ENCODE measurements at places on chromosomes 3 and 15. TPM values are rescaled to one million over a fixed set of nuclear protein-coding genes. Genes with fewer than 3 reads are reported as not detected.

- H3K4me1 ChIP-seq = no peaks in the 10 kb centered on the region
- DNase-seq = no peak
- H3K27me3 ChIP-seq = no peaks in the 10 kb centered on the region
- H3K27ac ChIP-seq = no peak overlapping the region
- no peaks in the 10 kb centered on the region for H3K36me3 ChIP-seq
Observed at GRCh38 chr15:64453689-64454037, 6.7 kb upstream of the ZNF609 start.

The RRP9 gene
- 23.4 TPM for total RNA-seq

- H3K4me1 ChIP-seq = no peaks in the 10 kb centered on the region
- H3K36me3 ChIP-seq = no peaks in the 10 kb centered on the region
- H3K27ac ChIP-seq = no peak overlapping the region
- no peaks in the 10 kb centered on the region for H3K27me3 ChIP-seq
- no peak overlapping the region for H3K4me3 ChIP-seq
Observed at GRCh38 chr3:8085498-8085897, 416.1 kb upstream of the LMCD1 start.

DNA sequence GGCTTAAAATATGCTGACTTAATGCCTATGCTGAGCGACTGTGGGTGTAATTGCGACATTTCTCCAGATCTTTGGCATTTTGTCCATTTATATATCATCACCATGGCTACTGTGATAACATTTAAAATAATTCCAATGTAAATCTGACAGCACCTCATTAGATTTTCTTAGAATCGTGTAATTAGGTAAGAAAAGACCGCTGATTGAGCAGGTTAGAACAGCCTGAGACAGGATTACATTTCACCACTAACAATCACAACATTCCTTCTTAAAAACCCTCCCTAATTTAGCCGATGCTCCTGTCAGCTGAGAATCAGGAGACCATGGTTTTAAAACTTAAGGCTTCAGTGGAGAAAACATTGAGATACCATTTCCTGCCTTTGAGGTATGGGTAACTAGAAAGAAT is 455.3 kb upstream of the PDZRN3 start:
- no peak overlapping the region for H3K4me3 ChIP-seq
- no peaks in the 10 kb centered on the region for H3K4me1 ChIP-seq
- no peaks in the 10 kb centered on the region for H3K27me3 ChIP-seq
- DNase-seq = no peak
- H3K27ac ChIP-seq = no peak overlapping the region
- no peaks in the 10 kb centered on the region for H3K36me3 ChIP-seq

DNA sequence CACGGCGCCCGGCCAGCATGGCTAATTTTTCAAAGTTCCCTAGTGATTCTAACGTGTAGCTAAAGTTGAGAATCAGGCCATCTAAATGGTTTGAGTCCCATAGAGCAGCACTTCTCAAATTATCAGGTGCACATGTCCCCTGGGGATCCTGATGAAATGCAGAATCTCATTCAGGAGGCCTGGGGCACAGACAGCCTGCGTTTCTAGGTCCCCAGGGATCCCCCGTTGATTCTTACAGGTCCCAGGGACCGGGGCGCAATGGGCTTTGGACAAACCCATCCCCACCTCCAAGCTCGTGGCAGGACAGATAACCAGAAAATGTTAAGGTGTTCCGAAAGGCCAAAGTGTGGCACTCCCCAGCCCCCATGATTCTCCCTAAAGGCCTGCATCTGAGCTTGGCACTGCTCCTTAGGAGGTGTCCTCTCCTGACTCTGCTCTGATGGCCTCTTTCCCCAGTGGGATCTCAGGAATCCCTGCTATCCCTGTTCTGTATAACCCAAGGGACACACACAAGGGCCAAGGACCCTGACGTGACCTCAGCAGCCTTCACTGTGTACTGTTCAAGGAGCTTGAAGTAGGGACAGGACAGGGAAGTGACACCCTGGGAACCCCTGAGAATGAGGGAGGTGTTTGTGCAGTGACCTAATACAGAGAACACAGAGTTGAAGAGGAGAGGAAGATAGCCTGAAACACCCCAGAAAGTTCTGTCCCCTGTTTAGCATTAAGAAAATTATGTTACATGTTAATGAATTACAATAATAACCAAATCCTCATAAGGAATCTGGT is 8.0 kb downstream of the LRRK1 start:
- 0 out of 2 replicates have a peak, but pooled peaks cover 12% of the 10 kb centered on the region for H3K36me3 ChIP-seq
- H3K4me1 ChIP-seq = 0 out of 2 replicates have a peak, but pooled peaks cover 13% of the 10 kb centered on the region
- H3K27ac ChIP-seq = no peak overlapping the region

DNA sequence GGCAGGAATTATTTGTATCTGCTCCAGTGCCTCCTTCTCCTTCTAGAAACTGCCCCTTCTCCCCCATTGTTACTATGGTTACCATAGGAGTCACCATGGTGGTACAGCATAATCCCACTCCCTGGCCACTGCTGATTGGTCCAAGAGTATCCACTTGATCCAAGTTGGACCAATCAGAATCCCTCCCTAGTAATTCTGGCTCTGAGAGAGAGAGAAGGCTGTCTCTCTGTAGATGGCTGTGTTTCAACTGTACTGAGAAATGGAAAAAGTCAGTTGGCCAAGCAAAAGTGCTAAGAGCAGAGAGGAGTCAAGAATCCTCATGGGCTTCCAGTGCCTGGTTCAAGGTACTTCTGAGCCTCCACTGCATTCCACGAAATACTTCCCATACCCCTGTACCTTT is 120.6 kb upstream of the SPATA12 start:
- no peak overlapping the region for H3K27ac ChIP-seq
- no peaks in the 10 kb centered on the region for H3K4me1 ChIP-seq
- no peak overlapping the region for H3K4me3 ChIP-seq
- no peaks in the 10 kb centered on the region for H3K36me3 ChIP-seq
- no peak for DNase-seq

- DNase-seq = no peak
- no peaks in the 10 kb centered on the region for H3K4me1 ChIP-seq
- H3K4me3 ChIP-seq = no peak overlapping the region
- H3K27ac ChIP-seq = no peak overlapping the region
- H3K27me3 ChIP-seq = no peaks in the 10 kb centered on the region
- no peaks in the 10 kb centered on the region for H3K36me3 ChIP-seq
Observed at GRCh38 chr3:28564211-28564610, 215.6 kb upstream of the AZI2 start.

The GOLGA8T gene
- total RNA-seq = not detected

- no peak for DNase-seq
- no peaks in the 10 kb centered on the region for H3K36me3 ChIP-seq
- H3K4me1 ChIP-seq = peaks cover 16% of the 10 kb centered on the region
- no peaks in the 10 kb centered on the region for H3K27me3 ChIP-seq
- H3K4me3 ChIP-seq = no peak overlapping the region
- H3K27ac ChIP-seq = no peak overlapping the region
Observed at GRCh38 chr15:51738553-51738952, 1.1 kb upstream of the LYSMD2 start.

- no peak overlapping the region for H3K4me3 ChIP-seq
- peak; percentile 25 for DNase-seq
- peak overlapping the region; percentile 25 for H3K27ac ChIP-seq
- H3K36me3 ChIP-seq = no peaks in the 10 kb centered on the region
Observed at GRCh38 chr3:14265246-14265962, 86.8 kb downstream of the LSM3 start.

The MFGE8 gene
- 54.5 TPM for total RNA-seq

GRCh38 chr3:180548050-180548449 is 53.9 kb upstream of the TTC14 start:
- no peak for DNase-seq
- no peaks in the 10 kb centered on the region for H3K27me3 ChIP-seq
- H3K4me1 ChIP-seq = no peaks in the 10 kb centered on the region
- H3K27ac ChIP-seq = no peak overlapping the region

- H3K27ac ChIP-seq = no peak overlapping the region
- no peaks in the 10 kb centered on the region for H3K4me1 ChIP-seq
- H3K27me3 ChIP-seq = no peaks in the 10 kb centered on the region
- DNase-seq = no peak
- H3K36me3 ChIP-seq = no peaks in the 10 kb centered on the region
- no peak overlapping the region for H3K4me3 ChIP-seq
Observed at GRCh38 chr3:60580809-60581208, 670.4 kb downstream of the FHIT start.

GRCh38 chr15:97962263-97962662 is 1.8 kb downstream of the ARRDC4 start:
- peak overlapping the region; percentile 93 for H3K4me3 ChIP-seq
- no peak overlapping the region for H3K27ac ChIP-seq
- H3K36me3 ChIP-seq = peaks cover 10% of the 10 kb centered on the region
- DNase-seq = no peak
- H3K4me1 ChIP-seq = peaks cover 16% of the 10 kb centered on the region

- H3K4me3 ChIP-seq = no peak overlapping the region
- no peak overlapping the region for H3K27ac ChIP-seq
- H3K27me3 ChIP-seq = no peaks in the 10 kb centered on the region
- H3K36me3 ChIP-seq = peaks cover 16% of the 10 kb centered on the region
- no peak for DNase-seq
Observed at GRCh38 chr3:11260460-11260859, 11.7 kb upstream of the ATG7 start.

- H3K27ac ChIP-seq = no peak overlapping the region
- no peak overlapping the region for H3K4me3 ChIP-seq
- no peak for DNase-seq
- no peaks in the 10 kb centered on the region for H3K4me1 ChIP-seq
- no peaks in the 10 kb centered on the region for H3K27me3 ChIP-seq
Observed at GRCh38 chr3:147360646-147361453, 45.5 kb downstream of the ZIC4 start.

DNA sequence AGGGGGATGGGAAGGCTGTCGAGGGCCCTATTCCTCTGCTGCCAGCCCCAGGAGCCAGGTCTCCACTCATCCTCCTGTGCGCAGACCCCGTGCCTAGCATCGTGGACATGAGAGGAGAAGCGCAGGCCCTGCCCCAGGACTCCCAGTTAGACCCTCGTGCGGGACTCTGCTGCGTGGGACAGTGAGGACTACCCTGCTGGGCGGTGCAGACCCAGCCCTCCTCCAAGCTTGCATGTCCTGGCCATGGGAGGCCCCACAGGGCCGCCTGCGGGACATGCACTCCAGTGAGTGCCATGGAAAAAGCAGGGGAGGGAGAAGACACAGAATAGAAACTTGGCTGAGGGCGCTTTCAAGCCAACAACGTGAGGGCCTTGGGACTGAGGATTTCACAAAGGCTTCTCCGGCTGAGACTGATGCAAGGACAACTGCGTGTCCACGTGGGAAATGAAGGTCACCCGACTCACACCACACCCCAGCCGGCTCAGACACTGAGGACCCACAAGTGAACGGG is 62.6 kb upstream of the IQSEC1 start:
- H3K4me1 ChIP-seq = no peaks in the 10 kb centered on the region
- no peaks in the 10 kb centered on the region for H3K36me3 ChIP-seq
- H3K27ac ChIP-seq = no peak overlapping the region
- no peak overlapping the region for H3K4me3 ChIP-seq
- DNase-seq = no peak

The NRG4 gene
- 5.2 TPM for total RNA-seq

GRCh38 chr3:64138656-64139375 is 86.5 kb downstream of the PRICKLE2 start:
- H3K27ac ChIP-seq = no peak overlapping the region
- H3K4me3 ChIP-seq = no peak overlapping the region
- H3K27me3 ChIP-seq = no peaks in the 10 kb centered on the region
- no peaks in the 10 kb centered on the region for H3K4me1 ChIP-seq
- no peak for DNase-seq

DNA sequence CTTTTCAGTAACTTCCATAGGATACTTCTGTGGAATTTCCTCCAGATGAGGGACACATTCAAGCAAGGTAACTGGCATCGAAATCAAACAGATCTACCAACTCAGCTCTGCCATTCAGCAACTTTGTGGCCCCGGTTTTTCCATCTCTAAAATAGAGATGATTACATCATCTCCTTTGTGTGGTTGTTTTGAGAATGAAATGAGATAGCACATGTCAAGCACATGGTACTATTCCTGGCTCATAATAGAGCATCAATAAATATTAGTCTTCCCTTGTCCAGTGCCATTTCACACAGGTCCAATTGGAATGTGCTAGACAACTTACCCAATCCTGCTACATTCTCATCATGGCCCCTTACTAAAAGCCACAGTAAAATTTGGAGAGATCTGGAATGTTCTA is 24.2 kb upstream of the TM4SF4 start:
- DNase-seq = no peak
- no peak overlapping the region for H3K4me3 ChIP-seq
- peaks cover 40% of the 10 kb centered on the region for H3K4me1 ChIP-seq
- no peaks in the 10 kb centered on the region for H3K27me3 ChIP-seq

DNA sequence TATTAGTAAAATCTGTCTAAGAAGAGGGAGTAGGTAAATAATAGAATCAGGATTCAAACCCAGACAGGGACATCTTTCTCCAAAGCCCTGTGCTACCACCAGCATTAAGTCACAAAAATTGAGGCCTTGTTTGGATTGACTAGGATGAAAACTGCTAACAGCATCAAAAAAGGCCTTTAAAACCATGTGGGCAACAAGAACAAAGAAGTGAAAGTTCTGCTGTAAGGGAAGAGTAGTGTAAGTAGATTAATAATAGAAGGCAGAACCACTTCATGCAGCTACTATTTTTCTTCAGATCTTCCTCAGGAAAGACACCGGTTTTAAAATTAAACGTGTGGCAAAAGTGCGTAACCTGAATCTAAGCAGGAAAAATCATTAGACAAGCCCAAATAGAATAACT is 15.3 kb upstream of the KBTBD12 start:
- DNase-seq = no peak
- H3K4me1 ChIP-seq = no peaks in the 10 kb centered on the region
- no peaks in the 10 kb centered on the region for H3K27me3 ChIP-seq
- H3K36me3 ChIP-seq = no peaks in the 10 kb centered on the region

The SETD2 gene
- 37.0 TPM for total RNA-seq

- peaks cover 44% of the 10 kb centered on the region for H3K36me3 ChIP-seq
- peak overlapping the region; percentile 68 for H3K4me3 ChIP-seq
- H3K4me1 ChIP-seq = peaks cover 44% of the 10 kb centered on the region
- DNase-seq = peak; percentile 31
- peak overlapping the region; percentile 41 for H3K27ac ChIP-seq
- H3K27me3 ChIP-seq = no peaks in the 10 kb centered on the region
Observed at GRCh38 chr3:51391566-51392354, 675 bp downstream of the RBM15B start.

- no peaks in the 10 kb centered on the region for H3K36me3 ChIP-seq
- H3K4me3 ChIP-seq = peak overlapping the region; percentile 53
- no peaks in the 10 kb centered on the region for H3K27me3 ChIP-seq
- H3K27ac ChIP-seq = no peak overlapping the region
- H3K4me1 ChIP-seq = peaks cover 10% of the 10 kb centered on the region
- peak; percentile 81 for DNase-seq
Observed at GRCh38 chr3:10008588-10009344, 17.5 kb upstream of the FANCD2 start.

GRCh38 chr15:43285609-43286037 is 18.9 kb upstream of the TGM5 start:
- DNase-seq = peak; percentile 46
- peaks cover 9% of the 10 kb centered on the region for H3K4me1 ChIP-seq
- H3K4me3 ChIP-seq = no peak overlapping the region
- no peaks in the 10 kb centered on the region for H3K27me3 ChIP-seq
- H3K27ac ChIP-seq = no peak overlapping the region

DNA sequence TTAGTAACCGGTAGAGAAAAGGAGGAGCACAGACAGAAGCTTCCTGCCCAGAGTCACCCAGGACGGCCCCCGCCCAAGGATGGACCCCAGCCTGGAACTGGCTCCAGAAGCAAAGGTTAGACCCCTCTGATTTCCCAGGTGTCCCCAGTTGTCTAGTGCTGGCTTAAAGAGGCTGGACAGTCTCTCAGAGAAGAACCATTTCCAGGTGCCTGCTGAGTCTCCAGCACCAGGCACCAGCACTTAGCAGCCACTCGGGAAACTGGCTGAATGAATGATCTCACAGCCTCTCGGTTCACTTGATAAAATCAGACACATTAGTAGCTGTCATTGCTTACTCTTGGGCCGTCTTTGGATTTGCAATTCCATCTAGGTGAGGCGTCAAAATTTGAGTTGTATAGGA is 139.7 kb upstream of the HES1 start:
- H3K27me3 ChIP-seq = no peaks in the 10 kb centered on the region
- H3K36me3 ChIP-seq = no peaks in the 10 kb centered on the region
- no peak overlapping the region for H3K4me3 ChIP-seq
- no peak overlapping the region for H3K27ac ChIP-seq

All from PC-9 (cell line).